ENCODE measurements at places on chromosomes 12 and 14.
A peak's percentile ranks its signal among the peaks of the same experiment; 100 is the strongest.

DNA sequence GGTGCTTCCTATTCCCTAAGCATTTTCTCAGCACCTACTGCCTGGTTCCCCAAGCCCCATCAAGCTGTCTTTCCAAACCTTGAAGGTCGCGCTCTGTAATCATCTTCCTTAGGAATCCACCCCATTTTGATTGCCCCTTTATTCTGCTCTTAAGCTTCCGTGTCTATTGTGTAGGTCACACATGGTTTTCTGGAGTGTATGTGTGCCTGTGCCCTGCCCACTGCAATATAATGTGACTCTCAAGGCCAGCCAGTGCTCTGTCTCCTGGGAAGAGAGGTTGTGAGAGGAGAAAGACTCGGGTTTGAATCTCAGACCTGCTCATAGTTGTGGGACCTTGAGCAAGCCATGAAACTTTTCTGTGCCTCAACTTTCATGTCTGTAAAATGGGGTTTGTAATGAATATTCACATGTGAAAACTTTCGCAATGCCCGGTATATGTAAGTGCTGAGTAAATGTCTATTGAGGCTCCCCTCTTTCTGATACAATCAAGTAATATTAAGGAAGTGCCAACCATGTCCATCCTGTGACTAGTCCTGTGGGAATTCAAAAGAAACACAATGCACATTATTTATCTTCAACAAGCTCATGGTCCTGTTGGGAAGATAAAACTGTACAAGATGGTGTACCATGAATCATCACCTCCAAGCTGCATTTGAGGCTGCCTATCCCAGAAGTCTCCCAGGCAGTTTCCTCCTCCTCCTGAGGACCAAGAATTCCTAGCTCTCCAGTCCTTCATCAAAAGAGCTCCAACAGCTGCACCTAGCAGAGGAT, 774 bp upstream of the KRT75 start:
- no peak for DNase-seq

DNA sequence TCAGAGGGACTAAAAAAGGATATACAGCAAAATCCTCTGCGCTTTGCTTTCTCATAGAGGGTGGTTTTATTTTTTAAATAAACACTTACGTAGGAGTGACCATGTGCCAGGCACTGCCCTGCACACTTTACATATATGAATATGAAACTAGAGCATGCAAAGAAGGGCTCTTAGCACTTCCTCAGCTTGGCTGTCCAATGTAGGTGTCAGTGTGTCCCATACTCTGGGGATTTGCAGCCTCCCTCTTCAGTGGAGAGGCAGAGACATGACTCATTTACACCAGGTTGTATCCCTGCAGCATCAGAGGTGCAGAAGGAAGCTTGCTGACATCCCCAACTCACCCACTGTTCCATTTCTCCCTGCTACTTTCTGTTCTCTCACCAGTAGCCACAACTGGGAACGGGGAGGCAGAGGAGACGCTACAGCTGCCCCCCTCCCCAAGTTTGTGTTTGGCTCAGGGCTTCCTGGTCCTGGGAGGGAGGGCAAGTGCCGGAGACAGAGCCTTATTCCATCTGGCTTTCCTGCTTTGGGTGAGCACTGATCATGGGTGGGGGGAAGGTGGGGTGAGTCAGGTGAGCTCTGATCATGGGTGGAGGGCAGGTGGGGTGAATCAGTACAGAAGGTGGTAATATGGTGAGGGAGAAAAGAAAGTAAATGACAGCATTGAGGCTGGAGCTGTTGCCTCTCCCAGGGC, 4.9 kb upstream of the KRT5 start:
- no peak for DNase-seq

DNA sequence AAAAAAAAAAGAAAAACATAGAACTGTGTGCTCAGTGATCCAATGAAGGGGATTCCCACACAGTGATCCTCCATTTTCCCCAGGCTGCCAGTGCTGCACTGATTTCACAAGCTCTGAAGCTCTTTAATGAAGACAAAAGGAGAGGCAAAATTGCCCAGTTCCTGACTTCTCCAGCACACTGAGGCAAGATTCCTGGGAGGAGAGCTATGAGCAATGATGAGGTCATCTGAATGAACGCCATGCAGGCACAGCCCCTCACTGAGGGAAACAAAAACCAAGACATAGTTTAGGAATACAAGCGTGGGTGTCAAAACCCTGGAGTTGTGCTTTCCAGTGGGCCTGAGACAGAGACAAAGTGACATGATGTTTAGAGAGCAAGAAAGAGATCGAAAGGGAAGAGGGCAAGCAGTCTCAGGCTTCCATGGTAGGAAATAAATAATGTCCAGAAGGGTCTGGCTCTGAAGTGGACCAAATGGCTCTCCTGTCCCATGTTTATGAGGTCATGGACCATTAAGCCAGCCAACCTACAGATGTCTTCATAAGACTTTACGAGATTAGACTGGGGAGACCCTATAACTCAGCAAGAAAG, 40.9 kb upstream of the SMUG1 start:
- no peak for DNase-seq

- no peak for DNase-seq
Measured at GRCh38 chr12:115910057-115910456, 367.4 kb downstream of the MED13L start.

GRCh38 chr12:120791669-120792176, 66.1 kb downstream of the ACADS start:
- no peak for DNase-seq

- no peak for DNase-seq
Measured at GRCh38 chr12:17588968-17589367, 501.0 kb downstream of the RERGL start.

- DNase-seq = no peak
Measured at GRCh38 chr14:99576304-99576703, 27.7 kb downstream of the CCDC85C start.

- no peak for DNase-seq
Measured at GRCh38 chr12:5809586-5809985, 135.5 kb downstream of the ANO2 start.

GRCh38 chr12:79847417-79847816, 87.5 kb downstream of the PPP1R12A start:
- DNase-seq = no peak

DNA sequence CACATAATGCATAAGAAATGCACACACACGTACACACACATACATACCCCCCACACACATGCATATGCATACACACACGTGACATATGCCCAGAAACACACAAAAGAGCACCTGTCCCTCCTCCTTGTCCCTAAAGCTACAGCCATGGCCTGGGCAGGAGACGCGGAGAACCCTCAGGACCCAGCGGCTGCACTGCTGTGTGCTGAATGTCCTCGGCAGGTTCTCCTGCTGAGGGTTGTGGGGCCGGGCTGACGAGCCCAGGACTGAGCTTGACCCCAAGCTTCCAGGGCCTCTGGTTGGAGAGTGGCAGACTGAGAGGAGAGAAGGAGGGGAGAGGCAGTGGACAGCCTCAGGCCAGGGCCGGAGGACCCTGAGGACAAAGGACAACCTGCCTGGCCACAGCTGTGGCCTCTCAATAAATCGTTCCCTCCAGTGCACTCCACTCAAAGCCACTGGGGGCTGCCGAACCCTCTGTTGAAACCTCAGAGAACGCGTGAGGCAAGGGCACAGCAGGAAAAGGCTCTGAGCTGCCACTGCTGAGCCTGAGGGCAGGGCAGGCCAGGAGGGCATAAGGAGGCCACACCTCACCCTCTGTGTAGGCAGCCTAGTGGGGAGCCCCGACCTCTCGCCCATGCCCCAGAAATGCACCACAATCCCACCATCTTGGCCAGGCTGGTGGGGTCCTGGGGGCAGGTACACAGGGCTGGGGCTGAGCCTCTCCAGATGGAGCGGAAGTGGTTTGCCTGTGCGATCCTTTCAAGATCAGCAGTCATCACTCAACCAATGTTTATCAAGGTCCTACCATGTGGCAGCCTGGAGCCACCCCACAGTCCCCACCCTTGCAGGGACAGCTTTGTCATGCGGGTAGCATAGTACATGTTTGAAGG, 3.1 kb downstream of the CACNA2D4 start:
- peak; percentile 43 for DNase-seq

GRCh38 chr12:48618541-48618940, 48.7 kb upstream of the LALBA start:
- peak; percentile 81 for DNase-seq

All from right forelimb (tissue), 1 donor.